HepG2 (cell line): ENCODE measurements at places on chromosomes 7 and 10. TPM values are rescaled to one million over a fixed set of nuclear protein-coding genes. Genes with fewer than 3 reads are reported as not detected.

Gene ANKRD61
- 0.24 TPM in 1 of 2 replicates, not detected in the other for polyA plus RNA-seq

- no peak for DNase-seq
Observed at GRCh38 chr10:79937701-79938151, 11.2 kb downstream of the SFTPD start.

- peak; percentile 14 for DNase-seq
Observed at GRCh38 chr7:39910108-39910869, 39.8 kb upstream of the CDK13 start.

- no peak for DNase-seq
Observed at GRCh38 chr10:69960606-69960987, 92.0 kb upstream of the MACROH2A2 start.

- no peak for DNase-seq
Observed at GRCh38 chr7:152624228-152624627, 51.7 kb downstream of the XRCC2 start.

- DNase-seq: no peak
Observed at GRCh38 chr7:100865938-100866728, 1.1 kb upstream of the TRIP6 start.

- no peak for DNase-seq
Observed at GRCh38 chr10:90834326-90834725, 23.5 kb downstream of the HTR7 start.
